ENCODE measurements at places on chromosomes 1 and 21. TPM values are rescaled to one million over a fixed set of nuclear protein-coding genes. Genes with fewer than 3 reads are reported as not detected.

DNA sequence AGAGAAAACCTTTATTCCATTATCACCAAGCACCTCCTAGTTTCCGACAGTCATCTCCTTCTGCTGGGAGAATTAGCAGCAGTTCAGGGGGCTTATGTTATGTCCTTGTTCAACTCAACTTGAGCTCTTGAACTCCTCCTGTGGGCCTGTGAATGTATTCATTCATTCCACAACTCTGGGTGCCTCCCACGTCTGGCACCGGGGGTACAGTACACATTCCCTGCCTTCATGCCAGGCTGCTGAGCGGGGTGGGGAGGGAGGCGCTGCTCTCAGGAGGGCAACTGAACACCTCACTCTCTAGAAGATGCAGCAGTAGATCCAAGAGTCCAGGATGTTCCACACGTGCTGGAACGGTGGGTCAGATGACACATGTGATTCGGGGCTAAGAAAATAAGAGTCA is 4.3 kb upstream of the MX2 start:
- H3K27ac ChIP-seq: peak overlapping the region; percentile 50
- peaks cover 46% of the 10 kb centered on the region for H3K4me1 ChIP-seq
- no peak for DNase-seq
- H3K27me3 ChIP-seq: peaks cover 15% of the 10 kb centered on the region

DNA sequence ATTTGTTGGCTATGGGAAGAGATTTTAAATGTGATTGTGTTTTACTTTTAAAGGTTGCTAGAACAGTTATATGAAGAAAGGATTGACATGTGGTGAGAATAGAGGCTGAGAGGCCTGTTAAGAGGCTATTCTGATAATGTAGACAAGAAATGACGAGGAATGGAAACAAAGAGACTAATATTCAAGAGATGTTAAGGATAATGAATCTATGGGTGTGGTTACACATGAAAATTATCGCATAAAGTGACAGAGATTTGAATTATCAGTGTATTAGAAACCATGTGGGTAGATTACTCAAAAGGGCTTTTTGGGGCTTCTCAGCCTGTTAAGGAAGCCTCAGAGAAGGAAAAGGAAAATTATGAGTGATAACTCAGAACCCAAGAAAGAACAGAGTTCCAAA is 120.4 kb downstream of the MACF1 start:
- DNase-seq: no peak
- no peak overlapping the region for H3K27ac ChIP-seq
- H3K36me3 ChIP-seq: peaks cover 55% of the 10 kb centered on the region
- no peaks in the 10 kb centered on the region for H3K27me3 ChIP-seq
- H3K4me3 ChIP-seq: no peak overlapping the region

KIF17 gene
- total RNA-seq: not detected

GRCh38 chr1:97424209-97424608 is 496.6 kb downstream of the DPYD start:
- H3K27ac ChIP-seq: no peak overlapping the region
- no peaks in the 10 kb centered on the region for H3K27me3 ChIP-seq
- no peaks in the 10 kb centered on the region for H3K4me1 ChIP-seq
- no peak for DNase-seq

- H3K27ac ChIP-seq: peak overlapping the region; percentile 80
- H3K27me3 ChIP-seq: no peaks in the 10 kb centered on the region
- peaks cover 33% of the 10 kb centered on the region for H3K4me1 ChIP-seq
- no peaks in the 10 kb centered on the region for H3K36me3 ChIP-seq
Measured at GRCh38 chr1:110726755-110727154, 52.0 kb upstream of the KCNA3 start.

RPTN gene
- not detected for total RNA-seq
